LHCN-M2 (cell line): ENCODE measurements at places on chromosomes 6 and 20.

GRCh38 chr6:142954844-142955243 is 9.9 kb upstream of the HIVEP2 start:
- DNase-seq = no peak

GRCh38 chr6:52900536-52900935 is 9.0 kb downstream of the GSTA3 start:
- DNase-seq = no peak

DNA sequence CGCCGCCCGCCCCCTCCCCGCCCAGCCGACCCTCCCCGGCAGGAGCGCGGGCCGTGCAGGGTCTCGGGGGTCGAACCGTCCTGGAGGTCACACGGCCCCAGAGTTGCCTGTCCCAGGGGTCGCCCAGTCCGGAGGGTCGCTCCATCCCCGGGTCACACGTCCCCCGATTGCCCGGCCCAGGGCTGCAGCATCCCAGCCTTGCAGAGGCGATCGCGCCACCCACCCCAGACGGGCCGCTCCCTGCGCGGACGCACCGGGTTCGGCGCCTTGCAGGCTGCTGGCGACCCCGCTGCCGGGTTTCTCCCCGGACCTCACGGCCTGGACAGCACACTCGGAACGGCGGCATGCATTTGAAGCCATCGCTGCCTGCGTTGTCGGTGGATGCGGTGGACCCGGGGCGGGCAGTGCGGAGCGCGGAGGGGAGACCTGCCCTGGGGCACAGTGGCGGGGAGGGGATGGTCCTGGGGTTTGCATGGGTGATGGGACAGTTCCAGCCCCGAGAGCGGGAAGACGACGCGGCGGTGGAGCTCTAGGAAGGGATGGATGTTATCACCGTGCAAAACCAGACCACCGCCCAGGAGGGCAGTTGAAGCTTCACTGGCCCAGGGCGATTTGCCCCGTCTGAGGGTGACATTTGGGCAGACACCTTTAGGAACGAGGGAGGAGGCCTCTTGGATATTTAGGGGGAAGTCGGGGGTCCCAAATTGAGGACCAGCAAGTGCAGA is 22.7 kb upstream of the FRMD1 start:
- no peak for DNase-seq

- DNase-seq = no peak
Measured at GRCh38 chr6:26318459-26319404, 46.3 kb upstream of the BTN3A2 start.

- no peak for DNase-seq
Measured at GRCh38 chr6:144115219-144115618, 19.8 kb upstream of the SF3B5 start.

GRCh38 chr6:30006170-30007131 is 54.6 kb upstream of the POLR1H start:
- peak; percentile 6 for DNase-seq

GRCh38 chr6:23145781-23146180 is 576.4 kb downstream of the HDGFL1 start:
- no peak for DNase-seq
